ENCODE measurements at places on chromosomes 3 and 15.

DNA sequence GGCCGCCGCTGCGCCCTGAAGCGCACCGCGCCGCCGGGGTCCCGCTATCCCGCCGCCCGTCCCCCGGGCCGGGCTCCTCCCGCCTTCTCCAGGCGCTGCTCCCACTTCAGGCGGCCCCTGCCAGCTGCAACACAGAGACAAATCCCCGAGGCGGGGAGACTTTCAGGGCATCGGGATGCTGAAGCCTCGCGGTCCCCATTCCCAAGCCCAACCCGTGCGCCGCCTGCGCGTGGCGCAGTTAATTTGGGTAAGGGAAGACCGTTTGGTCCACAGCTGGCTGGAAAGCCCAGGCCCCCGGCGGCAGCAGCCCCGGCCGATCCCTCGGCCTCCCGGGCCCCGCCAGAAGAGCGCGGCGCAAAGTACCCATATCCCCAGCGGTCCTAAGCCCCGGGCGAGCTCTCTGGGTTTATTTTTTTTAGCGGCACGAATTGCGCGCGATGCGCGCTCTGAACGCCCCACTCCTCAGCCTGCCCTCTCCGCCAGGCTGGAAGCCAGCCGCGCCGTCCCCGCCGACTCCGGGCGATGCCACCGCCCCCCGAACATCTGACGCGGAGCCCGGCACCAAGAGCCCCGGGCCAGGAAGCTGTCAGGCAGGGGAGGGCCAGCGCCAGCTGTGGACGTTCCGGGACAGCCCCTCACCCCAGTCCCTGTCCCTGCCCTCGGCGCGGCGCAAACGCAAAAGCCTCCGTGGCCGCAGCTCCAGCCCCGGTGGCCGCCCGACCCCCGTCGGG, 517 bp downstream of the FBN1 start:
- DNase-seq: no peak

- DNase-seq: no peak
These were observed 36.9 kb upstream of the ZNF280D start for GRCh38 chr15:56770173-56770572.

DNA sequence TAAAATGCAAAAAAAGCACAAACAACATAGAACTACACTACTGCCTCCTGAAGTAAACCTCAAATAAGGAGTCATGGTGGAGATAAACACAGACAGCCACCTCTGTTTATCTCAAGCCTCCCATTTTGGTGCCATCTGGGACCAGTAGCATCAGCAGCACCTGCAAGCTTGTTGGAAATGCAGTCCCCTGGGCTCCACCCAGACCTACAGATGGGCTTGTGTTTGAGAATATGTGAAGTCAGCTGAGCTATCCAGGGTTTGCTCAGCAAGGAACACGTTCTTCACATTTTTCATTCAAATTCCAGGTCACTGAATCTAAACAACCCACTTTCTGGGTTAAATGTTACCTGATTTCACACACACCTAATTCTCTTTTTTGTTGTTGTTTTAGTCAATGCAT, 45.5 kb downstream of the RASGRF1 start:
- DNase-seq: no peak

DNA sequence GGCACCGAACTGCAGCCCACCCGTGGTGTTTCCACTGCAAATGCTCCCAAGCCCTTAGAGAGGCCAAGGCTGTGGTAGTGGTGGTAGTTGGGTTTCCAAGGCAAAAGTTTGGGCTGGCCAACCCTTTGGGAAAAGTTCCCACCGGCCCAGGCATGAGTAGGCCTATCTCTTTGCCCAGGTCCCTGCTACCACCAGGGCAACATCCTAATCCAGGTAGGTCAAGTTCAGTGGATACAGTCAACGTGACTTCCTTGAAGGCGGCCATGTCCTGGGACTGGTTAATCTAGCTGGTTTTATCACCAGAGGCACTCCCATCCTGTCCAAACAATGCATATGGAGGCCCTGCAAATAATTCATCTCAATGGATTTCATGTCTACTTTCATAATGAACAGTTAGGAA, 1.6 kb upstream of the ONECUT1 start:
- no peak for DNase-seq

- DNase-seq: no peak
These were observed 490.0 kb downstream of the EDEM1 start for GRCh38 chr3:5677555-5677954.

DNA sequence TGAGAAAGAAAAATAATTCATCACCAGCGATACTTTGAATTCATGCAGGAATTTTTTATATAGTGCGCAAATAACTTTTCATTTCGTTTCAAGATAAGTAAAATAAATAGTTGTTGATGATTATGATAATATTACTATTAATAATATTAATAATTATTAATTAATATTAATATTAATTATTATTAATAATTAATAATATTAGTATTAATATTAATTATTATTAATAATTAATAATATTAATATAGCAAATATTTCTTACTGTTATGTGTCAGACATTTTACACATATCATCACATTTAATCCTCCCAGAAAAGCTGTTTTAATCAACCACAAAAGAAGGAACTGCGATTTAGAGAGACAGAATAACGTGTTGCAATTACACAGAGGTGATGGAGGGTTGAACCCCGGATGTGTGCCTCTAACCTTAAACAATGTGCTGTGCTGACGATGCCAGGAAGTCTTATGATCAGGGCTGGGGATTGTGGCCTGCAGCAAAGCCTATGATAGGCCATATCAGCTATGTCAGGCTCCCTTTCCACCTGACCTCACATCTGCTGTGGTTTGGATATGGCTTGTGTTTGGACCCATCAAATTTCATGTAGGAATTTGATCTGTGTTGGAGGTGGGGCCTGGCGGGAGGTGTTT, 263.5 kb upstream of the NR2F2 start:
- no peak for DNase-seq

Data from stimulated activated CD4-positive, alpha-beta T cell treated with anti-CD3 and anti-CD28 coated beads, Interleukin-2, amount 100 ng/mL, for 4 hours (primary cell).